ENCODE measurements at places on chromosomes 16 and 17.
A peak's percentile ranks its signal among the peaks of the same experiment; 100 is the strongest.

GRCh38 chr17:79042421-79043190, 18.6 kb downstream of the C1QTNF1 start:
- peak; percentile 58 for DNase-seq

- DNase-seq, result no peak
Observed at GRCh38 chr16:81708266-81709015, 70.7 kb upstream of the PLCG2 start.

DNA sequence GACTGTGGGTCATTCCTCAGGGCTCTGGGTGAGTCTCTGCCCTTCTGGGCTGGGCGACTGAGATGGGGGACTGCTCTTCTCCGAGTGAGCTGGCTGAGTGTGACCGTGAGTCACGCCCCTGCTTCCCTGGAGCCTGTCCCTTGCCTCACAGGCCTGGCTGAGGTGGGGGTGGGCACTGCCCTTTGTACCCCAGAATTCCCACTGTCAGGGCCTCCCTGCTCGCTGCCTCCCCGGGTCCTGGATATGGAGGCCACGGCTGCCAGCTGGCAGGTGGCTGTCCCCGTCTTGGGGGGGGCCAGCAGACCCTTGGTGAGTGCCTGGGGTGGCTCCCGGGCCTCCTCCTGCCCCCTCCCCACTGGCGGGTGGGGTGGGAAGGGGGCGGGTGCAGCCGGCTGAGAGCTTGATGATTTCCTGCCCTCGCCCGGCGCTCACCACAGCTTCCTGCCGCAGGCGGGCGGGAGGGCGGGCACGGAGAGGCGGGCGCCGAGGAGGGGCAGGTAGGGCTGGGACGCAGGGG, at the start of gene LAT:
Gene LAT (plus strand): TSS at position 434 of the 517 bp plus-strand sequence. CDS start 366 bp downstream, outside the sequence.
- peak; percentile 78 for DNase-seq

GRCh38 chr16:28003021-28003865, 60.3 kb downstream of the GSG1L start:
- no peak for DNase-seq

- DNase-seq, result no peak
Observed at GRCh38 chr16:72291531-72291981, 119.6 kb upstream of the PMFBP1 start.

- DNase-seq, result no peak
Observed at GRCh38 chr16:31219154-31219741, 2.3 kb upstream of the PYDC1 start.

- peak; percentile 51 for DNase-seq
Observed at GRCh38 chr17:49817993-49818392, 29.5 kb downstream of the KAT7 start.

DNA sequence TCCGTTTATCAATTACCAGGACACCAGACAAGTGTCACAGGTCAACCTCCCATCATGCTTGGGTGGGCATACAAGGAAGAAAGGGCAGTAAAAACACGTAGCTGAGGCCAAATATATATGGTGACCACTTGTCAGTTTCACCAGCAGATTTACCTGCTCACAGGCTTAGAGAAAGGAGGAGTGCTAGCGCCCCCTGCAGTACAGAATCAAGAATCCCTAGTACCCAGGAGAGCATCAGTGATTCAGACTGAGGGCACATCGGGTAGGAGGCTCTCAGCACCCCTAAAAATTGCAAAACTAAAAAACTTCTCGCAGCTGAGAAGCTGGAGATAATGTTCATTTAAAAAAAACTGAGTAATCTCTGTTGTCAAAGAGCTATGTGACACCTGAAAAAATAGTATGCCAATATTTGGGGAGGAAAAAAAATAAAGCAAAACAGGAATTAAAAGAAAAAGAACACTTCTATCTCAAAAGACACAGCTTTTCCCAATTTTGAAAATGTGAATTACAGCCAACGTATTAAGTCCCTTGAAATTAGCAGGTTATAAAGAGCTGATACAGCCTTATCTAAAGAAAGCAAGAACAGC, 21.2 kb upstream of the MON1B start:
- DNase-seq, result no peak

- no peak for DNase-seq
Observed at GRCh38 chr17:75590314-75590761, 2.7 kb downstream of the MYO15B start.

DNA sequence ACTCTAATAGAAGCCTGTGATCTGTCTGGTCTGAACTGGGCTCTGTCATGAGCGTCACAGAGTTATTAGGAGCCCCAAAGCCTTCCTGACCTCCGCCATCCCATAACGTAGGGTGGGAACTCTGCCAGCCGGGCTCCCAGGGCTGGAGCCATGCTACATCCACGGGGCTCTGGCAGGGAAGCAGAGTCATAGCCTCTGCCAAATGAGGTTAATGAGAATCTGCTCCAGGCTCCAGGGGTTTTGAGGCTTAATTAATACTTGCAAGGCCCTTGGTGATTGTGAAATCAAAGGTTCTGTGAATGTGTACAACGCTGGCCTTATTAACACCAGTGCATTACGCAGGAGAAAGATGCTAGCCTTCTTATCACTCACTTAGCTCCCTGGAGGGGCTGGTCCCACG, 42.4 kb upstream of the ZFP90 start:
- no peak for DNase-seq

GRCh38 chr17:12509801-12510200, 155.9 kb upstream of the MYOCD start:
- no peak for DNase-seq

GRCh38 chr16:70578035-70578434, 54.4 kb downstream of the SF3B3 start:
- no peak for DNase-seq

Data from CD4-positive, alpha-beta T cell treated with Interleukin-15 for 1 hour (primary cell).